ENCODE measurements at places on chromosomes 7 and 10. TPM values are rescaled to one million over a fixed set of nuclear protein-coding genes. Genes with fewer than 3 reads are reported as not detected.

GRCh38 chr7:41830271-41830670, 127.4 kb upstream of the INHBA start:
- no peak for DNase-seq
- H3K4me1 ChIP-seq = no peaks in the 10 kb centered on the region
- H3K36me3 ChIP-seq = no peaks in the 10 kb centered on the region

- peaks cover 30% of the 10 kb centered on the region for H3K4me1 ChIP-seq
- no peak overlapping the region for H3K27ac ChIP-seq
- H3K27me3 ChIP-seq = no peaks in the 10 kb centered on the region
- DNase-seq = no peak
- no peaks in the 10 kb centered on the region for H3K36me3 ChIP-seq
These were observed 57.0 kb downstream of the CELF2 start for GRCh38 chr10:11074536-11075267.

DNA sequence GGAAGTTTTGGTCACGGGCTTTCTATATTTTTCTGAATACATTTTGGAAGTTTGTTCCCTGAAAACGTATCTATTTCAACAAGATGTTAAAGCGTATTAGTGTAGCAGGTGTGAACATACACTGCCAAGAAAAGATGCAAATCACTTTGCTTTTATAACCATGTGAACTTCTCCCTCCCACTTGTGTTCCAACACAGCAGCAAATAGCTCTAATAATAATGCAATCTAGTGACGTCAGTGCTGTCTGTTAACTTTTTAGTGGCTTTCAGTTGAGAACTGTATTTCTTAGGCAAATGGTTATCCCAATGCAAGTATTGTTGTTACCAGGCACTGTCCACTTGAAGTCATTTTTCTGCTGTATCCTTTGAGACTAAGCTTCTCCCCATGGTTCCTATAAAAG, 188.4 kb upstream of the IGFBP3 start:
- DNase-seq = no peak
- no peak overlapping the region for H3K27ac ChIP-seq
- peaks cover 15% of the 10 kb centered on the region for H3K4me1 ChIP-seq
- H3K27me3 ChIP-seq = no peaks in the 10 kb centered on the region

GRCh38 chr10:683448-684071, 5.9 kb downstream of the DIP2C start:
- peaks cover 34% of the 10 kb centered on the region for H3K4me1 ChIP-seq
- peaks cover 8% of the 10 kb centered on the region for H3K27me3 ChIP-seq
- H3K27ac ChIP-seq = no peak overlapping the region
- H3K36me3 ChIP-seq = no peaks in the 10 kb centered on the region
- H3K4me3 ChIP-seq = peak overlapping the region; percentile 40

ELFN1 gene
- total RNA-seq = 40.0 TPM

All from glutamatergic neuron (in vitro differentiated cells).